ENCODE measurements at places on chromosomes 6 and 20.

DNA sequence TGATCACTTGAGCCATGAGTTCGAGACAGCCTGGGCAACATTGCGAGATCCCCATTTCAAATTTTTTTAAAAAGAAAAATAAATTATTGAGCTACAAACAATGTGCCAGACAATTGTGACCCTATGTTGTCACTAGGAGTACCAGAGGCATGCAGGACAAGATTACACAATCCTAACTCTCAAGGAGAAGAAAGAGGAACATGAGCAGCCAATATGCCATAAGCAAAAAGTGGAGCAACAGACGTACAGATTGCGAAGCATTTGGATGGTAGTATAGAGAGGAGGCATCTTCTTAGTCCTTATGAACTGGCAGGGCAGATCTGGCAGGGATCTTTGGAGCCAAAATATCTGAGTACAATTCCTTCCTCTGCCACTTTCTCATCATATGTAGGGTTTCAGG lies 156.4 kb downstream of the OR2B2 start:
- no peak for DNase-seq

- no peak for DNase-seq
These were observed 1.8 kb downstream of the CHMP4B start for GRCh38 chr20:33812908-33813462.

- no peak for DNase-seq
These were observed 20.6 kb downstream of the RMND1 start for GRCh38 chr6:151431337-151431736.

- DNase-seq, result no peak
These were observed 163.8 kb upstream of the TAB2 start for GRCh38 chr6:149153693-149154092.

- DNase-seq, result peak; percentile 90
These were observed 20.6 kb upstream of the HLA-F start for GRCh38 chr6:29702519-29703103.

GRCh38 chr6:157050537-157051265 lies 272.6 kb downstream of the TMEM242 start:
- no peak for DNase-seq

DNA sequence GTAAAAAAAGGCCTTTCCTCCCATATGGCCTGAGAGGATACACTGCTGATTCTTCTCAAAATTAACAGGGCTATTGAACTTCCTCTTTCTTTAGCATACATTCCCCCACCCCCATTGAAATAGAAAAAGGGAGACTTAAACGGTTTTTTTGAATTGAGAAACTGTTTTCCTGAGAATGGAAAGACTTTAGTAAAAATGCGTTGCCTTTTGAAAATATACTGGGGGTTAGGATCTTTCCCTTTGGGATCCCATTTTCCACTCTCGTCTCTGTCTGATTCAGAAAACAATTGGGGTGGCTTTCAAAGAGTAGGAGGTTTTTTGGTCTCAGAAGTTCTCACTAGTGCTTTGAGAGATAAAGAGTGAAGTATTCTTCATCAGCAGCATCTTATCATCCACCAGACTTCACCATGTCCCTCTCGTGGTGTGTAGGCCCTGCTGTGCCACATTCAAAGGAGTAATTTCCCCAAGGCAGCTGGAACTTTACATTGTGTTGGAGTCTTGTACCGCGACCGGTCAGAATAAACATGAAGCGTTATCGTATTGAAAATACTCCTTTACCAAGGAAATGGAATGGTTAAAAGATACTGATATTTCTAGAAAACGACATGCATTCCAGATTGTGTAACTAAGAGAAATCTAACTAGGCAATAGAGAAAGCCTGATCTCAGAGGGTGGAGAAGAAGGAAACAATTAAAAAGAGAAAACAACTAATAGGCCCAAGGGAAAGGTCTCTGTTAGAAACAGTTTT lies 10.6 kb downstream of the MYB start:
- no peak for DNase-seq

DNA sequence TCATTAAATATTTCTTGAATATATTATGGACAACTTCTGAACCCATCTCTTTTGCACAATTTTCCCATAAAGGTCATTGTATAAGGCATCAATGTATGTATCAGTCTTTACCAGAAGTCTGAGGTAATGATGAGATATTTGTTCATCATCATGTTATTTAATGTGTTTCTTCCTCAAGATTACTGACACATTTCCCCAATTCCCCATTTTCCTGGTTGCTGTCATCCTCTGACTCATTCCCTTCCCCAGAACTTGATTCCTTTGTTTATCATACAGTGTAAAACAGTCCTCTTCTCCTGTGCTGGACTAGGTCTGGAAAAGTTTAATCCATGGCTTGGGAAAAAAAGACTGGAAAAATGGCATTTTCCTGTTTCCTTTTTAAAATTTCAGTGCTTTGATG lies 107.9 kb upstream of the FLRT3 start:
- no peak for DNase-seq

All from activated T-cell treated with anti-CD3 and anti-CD28 coated beads, Interleukin-2, amount 50 U/mL, for 48 hours (primary cell).